ENCODE measurements at places on chromosomes 3 and 15.

DNA sequence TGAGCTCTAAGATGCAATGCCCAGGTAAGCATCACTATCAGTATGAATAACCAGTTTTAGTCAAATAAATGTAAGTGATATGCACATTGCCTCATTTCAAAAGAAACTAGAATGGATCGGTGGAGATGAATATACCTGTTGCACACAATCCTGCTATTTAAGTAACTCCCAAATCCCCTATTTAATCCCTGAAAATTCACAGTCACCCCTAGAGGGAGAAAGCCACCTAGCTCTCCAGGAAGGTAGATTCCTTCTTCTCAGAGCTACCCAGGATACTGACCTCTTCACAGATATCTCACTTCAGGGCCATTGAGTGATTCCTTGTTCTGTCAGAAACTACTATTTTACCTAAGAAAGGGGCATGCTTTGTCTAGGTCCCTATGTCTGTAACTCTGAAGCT lies 11.7 kb downstream of the LSAMP start:
- DNase-seq, result no peak

DNA sequence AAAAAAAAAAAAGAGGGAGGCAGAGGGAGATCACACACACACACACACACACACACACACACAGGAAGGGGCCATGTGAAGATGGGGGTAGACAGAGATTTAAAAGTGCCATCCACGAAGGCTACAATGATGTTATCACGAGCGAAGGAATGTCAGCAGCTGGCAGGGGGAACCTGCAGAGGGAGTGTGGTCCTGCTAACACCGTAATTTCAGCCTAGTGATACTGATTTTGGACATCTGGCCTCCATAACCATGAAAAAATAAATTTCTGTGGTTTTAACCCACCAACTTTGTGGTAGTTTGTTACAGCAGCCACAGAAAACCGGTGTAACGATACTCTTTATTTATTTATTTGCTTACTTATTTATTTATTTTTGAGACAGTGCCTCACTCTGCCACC lies 76.0 kb downstream of the TMCO5A start:
- no peak for DNase-seq

- DNase-seq, result no peak
These were observed 2.3 kb upstream of the EDEM1 start for GRCh38 chr3:5185093-5185673.

GRCh38 chr3:12313519-12313918 lies 24.6 kb downstream of the PPARG start:
- no peak for DNase-seq

- DNase-seq, result no peak
These were observed 176.6 kb downstream of the IL20RB start for GRCh38 chr3:137134431-137134830.

GRCh38 chr3:12969486-12969885 lies 103.7 kb downstream of the IQSEC1 start:
- no peak for DNase-seq

Measured in CD8-positive, alpha-beta memory T cell (primary cell).